NCI-H2171 treated with DMSO at 0.1 percent for 48 hours (cell line): ENCODE measurements at places on chromosomes 2 and 18.

GRCh38 chr2:119739580-119740255 is 20.0 kb upstream of the PTPN4 start:
- no peak for DNase-seq

DNA sequence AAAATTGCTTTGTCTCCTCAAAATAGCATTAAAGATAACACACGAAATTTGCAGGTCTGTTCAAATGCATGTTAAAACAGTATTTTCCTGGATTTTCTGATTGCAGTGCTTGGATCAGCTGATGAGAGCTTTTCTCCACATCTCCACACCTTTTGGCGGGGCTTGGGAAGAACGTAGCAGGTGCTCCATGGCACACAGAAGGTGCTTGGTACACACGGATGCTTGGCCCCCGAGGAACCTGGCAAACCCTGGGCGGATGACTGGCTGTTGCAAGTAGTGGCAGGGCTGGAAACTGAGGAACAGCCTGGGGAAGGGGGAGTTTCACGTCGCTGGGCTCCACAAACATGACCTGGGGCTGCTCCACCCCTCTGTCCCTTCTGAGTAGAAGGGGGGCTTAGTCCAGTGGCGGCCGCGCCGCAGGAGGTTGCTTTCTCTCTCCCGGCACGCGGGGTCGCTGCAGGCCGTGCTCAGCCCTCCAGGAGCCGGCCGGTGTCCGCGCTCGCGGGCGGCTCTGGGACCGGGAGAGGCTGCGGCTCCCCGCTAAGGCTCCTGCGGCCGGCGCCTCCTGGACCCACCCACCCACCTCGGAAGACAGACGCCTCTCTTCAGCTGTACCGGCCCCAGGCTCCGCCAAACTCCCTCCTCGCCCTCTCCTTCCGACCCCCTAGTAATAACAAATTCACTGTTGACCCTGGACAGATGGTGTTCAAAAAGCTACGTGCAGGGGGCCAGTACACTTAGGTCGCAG is 69.3 kb downstream of the MARCO start:
- no peak for DNase-seq

DNA sequence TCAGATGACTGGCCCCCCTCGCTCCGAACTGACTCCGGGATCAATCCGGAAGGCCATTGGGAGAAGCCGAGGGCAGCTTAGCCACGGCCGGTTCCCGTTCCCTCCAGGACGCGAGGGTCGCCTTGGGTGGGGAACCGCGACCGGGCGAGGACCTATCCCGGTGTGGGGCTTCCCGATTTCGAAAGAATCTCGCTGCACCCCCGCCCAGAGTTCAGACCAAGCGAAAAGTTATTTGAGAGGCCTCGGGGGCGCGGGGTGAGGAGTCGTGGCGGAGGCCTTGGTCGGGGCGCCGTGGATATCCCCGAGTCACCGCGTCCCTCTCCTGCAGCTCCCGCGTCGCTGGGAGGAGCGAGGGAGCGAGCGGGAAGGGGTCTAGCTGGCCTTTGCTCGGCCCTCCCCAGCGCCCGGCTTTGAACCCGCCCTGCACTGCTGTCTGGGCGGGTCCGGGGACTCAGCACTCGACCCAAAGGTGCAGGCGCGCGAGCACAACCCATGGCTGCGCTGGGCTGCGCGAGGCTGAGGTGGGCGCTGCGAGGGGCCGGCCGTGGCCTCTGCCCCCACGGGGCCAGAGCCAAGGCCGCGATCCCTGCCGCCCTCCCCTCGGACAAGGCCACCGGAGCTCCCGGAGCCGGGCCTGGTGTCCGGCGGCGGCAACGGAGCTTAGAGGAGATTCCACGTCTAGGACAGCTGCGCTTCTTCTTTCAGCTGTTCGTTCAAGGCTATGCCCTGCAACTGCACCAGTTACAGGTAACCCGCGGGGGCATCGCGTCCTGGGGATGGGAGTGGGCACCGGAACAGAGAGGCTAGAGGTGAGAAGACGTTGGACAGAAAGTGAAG is at the start of gene CYP27A1:
Gene CYP27A1 (plus strand): TSS at position 457 of the 837 bp plus-strand sequence. CDS start 36 bp downstream, at position 493.
- DNase-seq = peak; percentile 44

DNA sequence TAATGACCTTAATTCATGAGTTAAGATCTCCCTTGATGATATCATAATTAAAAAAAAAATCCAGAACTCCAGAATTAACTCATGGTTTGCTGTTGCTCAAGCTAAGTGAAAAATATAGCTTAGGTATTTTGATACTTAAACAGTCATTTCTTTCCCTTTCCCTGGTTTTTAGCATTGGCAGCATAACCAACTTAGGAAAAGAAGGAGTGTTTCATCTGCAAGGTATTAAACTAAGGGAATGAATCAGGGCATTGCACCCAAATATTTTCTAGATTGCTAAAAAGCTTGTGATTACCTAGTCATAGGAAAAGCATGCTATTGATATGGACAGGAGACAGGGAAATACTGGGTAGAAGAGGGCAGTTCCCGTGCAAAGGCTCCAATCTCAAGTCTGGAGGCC is 207.2 kb downstream of the LRP1B start:
- DNase-seq = no peak

GRCh38 chr18:37975446-37975845 is 409.8 kb upstream of the CELF4 start:
- DNase-seq = peak; percentile 8

GRCh38 chr2:55051026-55051866 is 995 bp upstream of the RTN4 start:
- no peak for DNase-seq
